ENCODE measurements at places on chromosomes 6 and 20.

DNA sequence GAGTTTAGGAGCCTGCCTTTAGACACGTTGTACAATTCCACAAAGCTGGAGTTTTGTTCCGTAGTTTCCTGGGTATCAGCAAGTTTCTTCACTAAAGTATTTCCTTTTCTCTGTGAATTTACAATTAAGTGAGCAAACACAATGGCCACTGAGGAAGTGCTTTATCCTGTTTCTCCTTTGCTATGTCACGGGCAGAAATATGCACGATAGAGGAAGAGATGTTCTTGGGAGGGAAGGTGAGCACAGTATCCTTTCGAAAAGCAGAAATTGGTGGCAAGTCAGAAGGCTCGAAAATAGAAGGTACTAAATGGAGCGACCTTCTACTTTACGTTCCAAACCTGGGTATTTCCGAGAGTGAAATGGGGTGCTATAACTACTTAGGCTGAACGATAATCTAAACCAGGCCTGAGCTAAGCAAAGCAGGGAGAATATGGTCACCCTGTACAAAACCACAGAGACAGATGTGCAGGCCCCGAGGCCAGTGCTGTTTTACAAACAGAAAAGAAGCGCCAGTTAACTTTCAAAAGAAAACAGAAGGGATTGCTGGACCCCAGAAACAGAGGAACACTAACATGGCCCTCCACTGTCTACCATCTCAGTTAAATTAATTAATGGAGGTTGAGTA, 259.6 kb downstream of the TBC1D7 start:
- DNase-seq, result no peak

DNA sequence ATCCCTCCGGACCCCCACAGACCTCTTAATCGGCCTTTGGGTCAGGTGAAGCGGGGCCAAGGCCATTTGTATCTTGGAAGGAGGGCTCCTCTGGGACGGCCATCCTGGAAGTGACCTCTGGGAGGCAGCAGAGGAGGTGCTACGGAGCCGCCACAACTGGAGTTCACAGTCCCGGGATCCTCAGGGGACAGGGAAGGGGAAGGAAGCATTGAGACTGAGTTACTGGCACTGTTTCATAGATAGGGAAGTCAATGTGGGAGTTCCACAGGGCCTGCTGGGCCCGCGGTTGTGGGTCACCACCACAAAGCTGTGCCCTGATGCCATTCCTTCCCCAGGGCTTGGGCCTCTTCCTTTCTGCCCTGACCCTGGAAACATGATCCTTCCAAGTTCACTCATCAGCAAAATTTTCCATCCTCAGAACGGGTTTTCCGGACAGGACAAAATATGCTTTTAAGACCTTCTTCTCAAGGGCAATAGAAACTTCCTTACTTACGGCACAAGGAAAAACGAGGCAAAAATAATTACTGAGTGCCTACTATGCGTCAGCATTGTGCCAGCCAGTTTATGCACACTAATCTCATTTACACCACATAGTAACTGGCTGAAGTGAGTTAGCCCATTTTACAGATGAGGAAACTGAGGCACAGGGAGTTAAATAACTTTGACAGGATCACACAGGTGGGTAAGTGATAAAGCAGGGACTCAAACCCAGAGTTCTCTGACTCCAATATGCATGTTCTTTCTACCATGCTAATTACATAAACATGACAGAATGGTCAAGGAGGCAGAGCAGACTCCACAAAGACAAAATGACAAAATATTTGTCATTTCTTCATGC, 143.8 kb downstream of the UNC5CL start:
- peak; percentile 82 for DNase-seq

DNA sequence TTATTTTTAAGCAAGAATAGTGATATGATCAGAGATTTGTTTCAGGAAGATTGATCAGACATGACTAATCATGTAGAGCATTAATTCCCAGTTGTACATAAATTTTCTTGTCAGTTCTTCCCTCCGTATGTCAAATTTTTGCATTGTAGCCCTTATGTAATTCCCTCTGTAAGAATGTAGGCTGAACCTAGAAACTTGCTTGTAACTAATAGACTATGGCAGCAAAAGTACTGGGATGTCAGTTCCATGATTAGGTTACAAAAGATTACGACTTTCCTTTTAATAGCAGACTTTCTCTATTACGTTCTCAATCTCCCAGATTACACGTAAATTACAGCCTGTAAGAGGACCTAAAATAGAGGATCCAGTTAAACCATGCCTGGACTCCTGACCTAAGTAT, 79.4 kb upstream of the EPHA7 start:
- DNase-seq, result no peak

- DNase-seq, result no peak
Observed at GRCh38 chr6:43765776-43766499, 4.1 kb upstream of the VEGFA start.

GRCh38 chr6:42250274-42250931, 32.7 kb upstream of the MRPS10 start:
- DNase-seq, result no peak

- peak; percentile 97 for DNase-seq
Observed at GRCh38 chr20:49344975-49345374, 67.1 kb upstream of the ZNFX1 start.

- no peak for DNase-seq
Observed at GRCh38 chr6:157510323-157511188, 129.6 kb downstream of the ZDHHC14 start.

DNA sequence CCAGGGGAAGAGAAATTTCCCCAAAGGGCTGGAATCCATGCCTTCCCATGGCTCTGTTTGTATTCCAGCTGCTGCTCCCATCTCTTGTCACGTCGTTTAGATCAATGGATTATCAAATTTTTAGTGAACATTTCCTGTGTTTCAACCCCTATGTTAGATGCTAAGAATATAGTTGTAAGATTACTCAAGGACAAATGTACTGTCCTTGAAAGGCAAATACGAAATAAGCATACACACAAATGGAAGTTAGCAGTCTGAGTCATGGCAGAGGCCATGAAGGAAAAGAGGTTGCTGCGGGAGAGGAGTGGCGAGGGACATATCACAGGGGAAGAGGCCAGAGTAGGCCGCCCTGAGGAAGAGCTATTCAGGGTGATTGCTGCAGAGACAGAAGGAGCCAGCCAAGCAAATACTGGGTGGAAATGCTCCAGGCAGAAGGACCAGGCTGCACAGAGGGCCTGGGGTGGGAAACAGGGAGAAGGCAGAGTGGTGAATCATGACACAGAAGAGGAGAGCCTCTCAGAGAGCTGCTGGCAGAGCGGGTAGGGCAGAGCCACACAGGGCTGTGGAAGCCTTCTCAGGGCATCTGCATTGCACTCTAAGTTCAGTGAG, 219.2 kb upstream of the LRFN2 start:
- DNase-seq, result no peak

Measured in AG08395 (cell line).